ENCODE measurements at places on chromosomes 7 and 10.
A peak's percentile ranks its signal among the peaks of the same experiment; 100 is the strongest.

GRCh38 chr10:78420946-78421735, 387.5 kb downstream of the RPS24 start:
- DNase-seq: peak; percentile 22

GRCh38 chr10:125757742-125758141, 17.9 kb downstream of the MMP21 start:
- no peak for DNase-seq

GRCh38 chr10:58385784-58386112, 538 bp downstream of the TFAM start:
- DNase-seq: no peak

- no peak for DNase-seq
These were observed 248.2 kb upstream of the TCF7L2 start for GRCh38 chr10:112701878-112702255.

DNA sequence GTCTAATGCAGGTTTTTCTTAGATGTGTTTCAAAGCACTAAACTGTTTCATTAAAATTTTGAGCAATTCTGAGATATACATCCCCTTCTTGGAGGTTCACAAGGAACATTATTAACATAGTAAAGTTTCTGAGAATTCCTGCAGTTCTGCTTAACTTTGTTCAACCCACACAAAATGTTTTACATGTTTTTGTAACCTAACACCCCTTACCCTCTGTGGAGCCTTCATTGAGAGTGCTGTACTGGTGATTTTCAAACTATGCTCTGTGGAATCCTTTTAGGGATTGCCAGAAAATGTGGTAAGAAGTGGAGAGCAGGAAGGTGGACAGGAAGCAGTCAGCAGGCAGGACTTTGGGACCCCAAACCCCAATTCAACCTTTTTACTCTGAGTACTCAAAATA, 53.6 kb upstream of the ABCB5 start:
- no peak for DNase-seq

GRCh38 chr7:73778801-73779389, 8.8 kb upstream of the CLDN3 start:
- DNase-seq: no peak

GRCh38 chr7:1639071-1639470, 31.0 kb upstream of the ELFN1 start:
- no peak for DNase-seq

Data from right forelimb (tissue), 1 donor.